ENCODE measurements at places on chromosomes 13 and 19.
A peak's percentile ranks its signal among the peaks of the same experiment; 100 is the strongest.

GRCh38 chr19:2319551-2319950, 8.8 kb downstream of the LSM7 start:
- no peak for DNase-seq

DNA sequence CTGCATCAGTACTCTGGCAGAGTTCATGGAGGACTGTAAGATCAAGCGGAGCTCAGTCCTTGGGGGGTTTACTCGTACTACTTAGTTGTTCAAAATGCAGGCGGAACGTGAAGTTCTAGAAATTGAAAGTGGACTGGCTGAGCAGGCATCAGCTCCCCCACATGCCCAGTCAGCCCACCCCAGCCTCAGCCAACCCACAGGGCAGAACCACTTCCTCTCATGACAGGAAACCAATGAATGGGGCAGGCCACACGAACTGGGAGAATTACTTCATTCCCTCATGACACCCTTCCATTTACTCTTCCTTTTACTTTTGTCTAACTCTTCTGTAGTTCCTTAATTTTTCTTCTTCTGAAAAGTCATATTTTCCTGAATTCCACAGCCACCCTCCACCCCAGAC, 71.9 kb downstream of the FLT1 start:
- no peak for DNase-seq

DNA sequence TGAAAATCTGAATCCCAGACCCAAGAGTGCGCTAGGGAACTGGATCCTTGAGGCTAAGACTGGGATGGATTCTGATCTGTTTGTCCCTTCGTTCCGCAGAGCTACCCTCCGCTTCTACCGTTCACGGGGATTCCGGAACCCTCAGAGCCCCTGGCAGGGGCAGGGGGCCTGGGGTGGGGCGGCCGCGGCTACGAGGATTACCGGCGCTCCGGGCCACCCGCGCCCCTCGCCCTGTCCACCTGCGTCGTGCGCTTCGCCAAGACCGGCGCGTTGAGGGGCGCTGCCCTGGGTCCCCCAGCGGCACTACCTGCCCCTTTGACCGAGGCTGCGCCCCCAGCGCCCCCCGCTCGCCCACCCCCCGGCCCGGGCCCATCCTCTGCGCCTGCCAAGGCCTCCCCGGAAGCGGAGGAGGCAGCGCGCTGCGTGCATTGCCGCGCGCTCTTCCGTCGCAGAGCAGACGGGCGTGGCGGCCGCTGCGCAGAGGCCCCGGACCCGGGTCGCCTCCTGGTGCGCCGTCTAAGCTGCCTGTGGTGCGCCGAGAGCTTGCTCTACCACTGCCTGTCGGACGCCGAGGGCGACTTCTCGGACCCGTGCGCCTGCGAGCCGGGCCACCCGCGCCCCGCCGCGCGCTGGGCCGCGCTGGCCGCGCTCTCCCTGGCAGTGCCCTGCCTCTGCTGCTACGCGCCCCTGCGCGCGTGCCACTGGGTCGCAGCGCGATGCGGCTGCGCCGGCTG, 7.1 kb downstream of the SPRED3 start:
- peak; percentile 78 for DNase-seq

- no peak for DNase-seq
These were observed 18.6 kb downstream of the CLASRP start for GRCh38 chr19:45057444-45057843.

- DNase-seq: no peak
These were observed 61.5 kb downstream of the DOCK9 start for GRCh38 chr13:98916403-98916802.

DNA sequence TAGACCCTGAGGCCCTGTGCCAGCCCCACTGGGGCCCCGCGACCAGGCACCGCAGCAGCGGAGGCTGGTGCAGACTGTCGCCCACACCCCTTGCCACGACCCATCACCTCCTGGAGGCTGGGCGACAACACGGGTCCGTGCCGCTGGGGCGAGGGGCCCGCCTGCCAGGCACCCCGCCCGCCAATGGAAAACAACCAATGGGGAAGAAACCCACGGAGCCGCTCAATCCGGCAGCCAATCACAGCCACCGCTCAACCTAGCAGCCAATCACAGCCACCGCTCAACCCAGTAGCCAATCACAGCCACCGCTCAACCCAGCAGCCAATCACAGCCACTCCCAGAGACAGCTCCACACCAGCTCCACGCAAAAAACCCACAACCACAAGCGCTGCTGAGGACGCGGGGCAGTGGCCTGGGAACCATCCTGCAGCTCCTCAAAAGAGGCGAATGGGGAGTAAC, 29.7 kb downstream of the GPX4 start:
- peak; percentile 92 for DNase-seq
